ENCODE measurements at places on chromosomes 1 and 21. TPM values are rescaled to one million over a fixed set of nuclear protein-coding genes. Genes with fewer than 3 reads are reported as not detected.

The ANGPTL7 gene
- total RNA-seq = not detected

The OR14K1 gene
- total RNA-seq = not detected

The TLCD4 gene
- 6.2 TPM for total RNA-seq

DNA sequence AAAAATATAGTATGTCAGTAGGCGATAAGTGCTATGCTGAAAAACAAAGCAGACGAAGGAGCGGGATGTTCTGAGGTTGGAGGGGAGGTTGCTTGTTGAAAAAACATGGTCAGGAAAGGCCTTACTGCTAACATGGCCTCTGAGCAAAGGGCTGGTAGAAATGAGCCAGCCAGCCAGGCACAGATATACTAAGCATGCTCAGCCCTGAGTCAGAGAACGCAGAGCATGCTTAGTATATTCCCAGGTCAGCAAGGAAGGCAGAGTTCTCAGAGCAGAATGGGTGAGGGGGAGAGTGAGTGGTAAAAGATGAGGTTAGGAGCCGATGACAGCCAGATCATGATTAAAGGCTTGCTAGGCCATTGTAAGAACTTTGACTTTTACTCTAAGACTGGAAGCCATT lies 36.7 kb downstream of the ZBTB40 start:
- no peak for DNase-seq

GRCh38 chr1:76482272-76482671 lies 385.0 kb upstream of the ST6GALNAC5 start:
- DNase-seq = no peak

DNA sequence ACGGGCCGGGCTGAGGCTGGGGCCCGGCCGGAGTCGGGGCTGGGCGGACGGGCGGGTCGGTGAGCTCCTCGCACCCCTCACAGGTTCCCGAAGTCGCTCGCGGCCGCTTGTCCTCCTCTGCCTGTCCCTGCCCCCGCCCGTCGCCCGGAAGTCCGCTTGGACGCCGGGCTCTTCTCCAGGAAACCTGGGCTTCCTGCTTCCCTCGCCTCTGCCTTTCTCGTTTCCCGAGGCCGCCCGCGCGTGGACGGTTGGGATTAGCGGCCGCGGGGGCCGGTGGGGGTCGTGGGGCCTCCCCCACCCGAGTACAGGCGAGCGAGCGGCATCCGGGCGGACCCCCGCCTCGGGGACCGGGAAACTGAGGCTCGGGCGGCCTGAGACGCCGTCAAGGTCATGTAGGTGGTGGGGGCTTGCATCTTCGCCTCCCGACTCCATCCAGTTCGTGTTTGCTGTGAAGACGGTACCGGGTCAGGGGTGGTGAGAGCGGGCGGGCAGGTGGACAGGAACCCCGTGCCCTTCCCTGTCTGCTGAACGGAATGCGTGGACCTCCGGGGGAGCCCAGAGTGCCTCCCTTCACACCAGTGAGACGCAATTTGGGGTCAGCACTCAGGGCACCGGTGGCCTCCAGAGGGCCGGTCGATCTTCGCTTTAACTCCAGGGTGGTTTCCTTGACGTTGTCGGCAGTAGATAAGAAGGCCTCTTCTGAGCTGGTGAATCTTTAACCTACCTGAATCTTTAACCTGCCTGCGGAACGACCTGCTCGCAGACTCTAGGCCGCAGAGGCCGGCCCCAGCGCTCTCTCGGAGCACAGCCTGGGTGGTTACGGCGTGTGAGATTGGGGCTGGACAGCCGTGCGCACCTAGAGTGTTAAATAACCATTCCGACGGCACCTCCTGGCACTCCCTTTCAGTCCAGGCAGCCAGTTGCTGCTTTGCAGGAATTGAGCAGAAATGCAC lies 686 bp downstream of the ARF1 start:
- DNase-seq = peak; percentile 44

DNA sequence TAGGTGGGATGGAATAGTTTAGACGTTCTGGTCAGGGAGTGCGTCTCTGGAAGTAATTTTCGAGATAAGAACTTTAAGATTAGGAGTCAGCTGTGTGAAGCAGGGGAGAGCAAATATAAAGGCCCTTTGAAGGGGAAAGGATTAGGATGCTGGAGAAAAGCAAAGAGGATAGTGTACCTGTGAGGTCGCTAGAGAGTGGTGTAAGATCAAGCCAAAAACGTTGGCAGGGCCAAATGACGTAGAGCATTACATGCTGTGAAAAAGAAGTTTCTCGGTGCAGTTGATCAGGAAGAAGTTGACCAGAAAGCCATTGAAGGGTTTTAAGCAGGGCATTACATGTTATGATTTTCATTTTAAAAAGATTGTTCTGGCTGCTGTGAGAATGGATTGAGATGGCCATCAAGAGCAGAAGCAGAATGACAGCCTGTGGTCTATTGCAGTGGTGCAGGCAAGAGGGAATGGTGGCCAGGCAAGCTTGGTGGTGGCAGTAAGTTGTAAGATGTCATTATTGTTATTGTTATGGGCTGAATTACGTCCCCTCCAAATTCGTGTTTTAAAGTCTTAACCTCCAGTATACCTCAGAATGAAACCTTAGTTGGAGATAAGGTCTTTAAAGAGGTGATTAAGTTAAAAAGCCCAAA lies 113.6 kb upstream of the KIF26B start:
- no peak for DNase-seq

- DNase-seq = no peak
Observed at GRCh38 chr1:77950873-77951272, 28.0 kb downstream of the FUBP1 start.

DNA sequence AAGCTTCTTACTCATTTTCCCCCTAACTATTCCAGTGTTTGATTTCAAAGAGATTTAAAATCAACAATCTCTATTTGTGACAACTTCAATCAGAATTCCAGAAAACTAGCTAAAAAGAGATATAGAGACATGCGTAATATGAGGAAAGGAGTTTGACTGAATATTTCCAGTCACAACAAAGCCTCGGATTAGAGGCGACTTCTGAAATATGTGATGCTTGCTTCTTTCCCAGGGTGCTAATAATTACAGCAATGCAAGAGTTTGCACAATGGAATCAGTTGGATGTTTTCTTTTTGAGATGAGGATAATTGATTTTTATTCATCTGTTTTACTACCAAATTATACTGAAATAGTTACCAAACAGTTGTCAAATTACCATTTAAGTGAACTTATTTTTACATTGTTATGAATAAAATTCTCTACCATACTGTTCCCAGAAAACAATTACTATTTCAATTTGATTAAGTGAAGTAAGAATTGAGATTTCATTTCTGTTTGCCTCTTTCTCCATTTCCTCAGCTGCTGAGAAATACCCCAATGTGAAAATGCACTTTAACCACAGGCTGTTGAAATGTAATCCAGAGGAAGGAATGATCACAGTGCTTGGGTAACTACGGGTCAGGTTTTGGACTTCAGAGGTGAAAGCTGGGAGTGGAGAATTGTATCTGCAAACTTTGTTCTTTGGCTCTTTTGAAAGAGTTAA lies 28.1 kb downstream of the KMO start:
- DNase-seq = no peak

DNA sequence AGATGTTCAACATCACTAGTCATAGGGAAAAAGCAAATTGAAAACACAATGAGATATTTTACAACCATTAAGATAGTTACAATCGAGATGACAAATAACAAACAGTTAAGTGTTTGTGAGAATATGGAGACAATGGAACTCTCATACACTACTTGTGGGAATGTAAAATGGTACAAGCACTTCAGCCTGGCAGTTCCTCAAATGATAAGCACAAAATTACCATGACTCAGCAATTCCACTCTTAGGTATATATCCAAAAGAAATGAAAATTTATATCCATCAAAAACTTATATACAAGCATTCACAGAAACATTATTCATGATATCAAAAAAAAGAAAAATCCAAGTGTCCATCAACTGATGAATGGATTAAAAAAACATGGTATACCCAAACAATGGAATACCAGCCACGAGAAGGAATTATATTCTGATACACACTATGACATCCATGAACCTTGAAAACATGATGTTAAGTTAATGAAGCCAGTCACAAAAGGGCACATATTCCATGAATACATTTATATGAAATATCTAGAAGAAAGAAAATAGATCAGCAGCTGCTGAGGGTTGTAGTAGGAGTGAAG lies 76.4 kb downstream of the EVI5 start:
- no peak for DNase-seq

DNA sequence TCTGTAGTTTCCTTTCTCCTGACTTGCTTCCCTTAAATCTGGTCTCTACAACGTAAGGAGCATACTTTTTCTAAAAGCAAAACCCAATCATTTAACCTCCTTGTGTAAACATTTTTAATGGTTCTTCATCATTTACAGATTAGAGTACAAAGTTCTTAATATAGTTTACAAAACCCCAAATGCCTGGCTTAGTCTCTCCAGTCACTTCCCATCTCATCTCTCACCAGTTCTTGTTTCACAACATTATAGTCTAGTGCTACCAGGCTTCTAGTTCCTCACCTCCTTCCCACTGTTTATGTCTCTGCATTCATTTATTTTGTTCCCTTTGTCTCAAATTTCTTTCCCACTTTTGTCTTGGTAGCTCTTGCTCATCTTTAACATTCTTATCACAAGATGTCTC lies 168.4 kb downstream of the FASLG start:
- DNase-seq = no peak

GRCh38 chr1:175494950-175495349 lies 248.4 kb downstream of the TNR start:
- no peak for DNase-seq

GRCh38 chr1:14733048-14733778 lies 134.7 kb downstream of the KAZN start:
- no peak for DNase-seq

DNA sequence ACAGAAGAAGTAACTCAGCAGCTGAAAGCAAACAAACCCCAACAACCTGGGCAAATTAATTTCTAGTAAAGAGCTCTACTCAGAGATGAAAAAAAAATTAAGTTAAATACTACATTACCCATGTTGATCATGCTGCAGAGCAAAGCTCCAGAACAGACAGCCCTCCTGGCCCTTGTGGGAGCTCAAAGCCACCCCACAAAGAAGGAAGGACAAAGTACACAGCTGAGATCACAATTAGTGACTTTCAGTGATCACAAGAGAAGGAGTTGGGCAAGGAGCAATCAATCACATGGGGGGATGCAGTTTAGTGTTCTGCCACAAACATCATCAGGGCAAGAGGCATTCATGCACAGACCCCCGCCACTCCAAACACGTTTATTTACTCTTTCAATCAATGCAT lies 114.2 kb downstream of the DAB1 start:
- DNase-seq = no peak

- no peak for DNase-seq
Observed at GRCh38 chr1:84691122-84691783, 992 bp upstream of the SSX2IP start.

GRCh38 chr1:161187311-161187710 lies 10.0 kb upstream of the B4GALT3 start:
- no peak for DNase-seq

Measured in G401 (cell line).